CD4-positive, alpha-beta T cell treated with Interleukin-1 beta for 1 hour (primary cell): ENCODE measurements at places on chromosomes 7 and 10.

GRCh38 chr10:86651631-86652331 is 2.6 kb upstream of the OPN4 start:
- DNase-seq = no peak

DNA sequence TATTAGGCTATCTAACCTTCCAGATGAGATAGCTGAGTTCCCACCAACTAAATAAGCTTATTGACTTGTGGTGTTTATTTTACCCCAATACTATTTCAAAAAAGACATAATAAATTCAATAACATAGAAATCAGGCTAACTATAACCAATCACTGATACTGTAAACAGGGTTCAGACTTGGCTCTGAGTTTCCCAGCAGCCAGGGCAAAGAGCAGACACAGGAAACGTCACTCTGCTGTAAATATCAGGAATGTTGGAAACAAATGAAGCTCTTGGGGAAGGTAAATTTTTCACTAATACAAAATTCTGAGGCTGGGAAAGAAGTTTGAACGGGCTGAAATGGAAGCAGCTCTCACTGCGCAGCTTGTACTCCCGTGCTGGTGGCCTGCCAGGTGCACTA is 114.6 kb downstream of the GALNT11 start:
- no peak for DNase-seq

GRCh38 chr10:6171881-6172695 is 30.6 kb upstream of the PFKFB3 start:
- DNase-seq = no peak

- DNase-seq = no peak
Measured at GRCh38 chr7:445563-446288, 73.9 kb downstream of the PDGFA start.
